ENCODE measurements at places on chromosomes 11 and 22.

DNA sequence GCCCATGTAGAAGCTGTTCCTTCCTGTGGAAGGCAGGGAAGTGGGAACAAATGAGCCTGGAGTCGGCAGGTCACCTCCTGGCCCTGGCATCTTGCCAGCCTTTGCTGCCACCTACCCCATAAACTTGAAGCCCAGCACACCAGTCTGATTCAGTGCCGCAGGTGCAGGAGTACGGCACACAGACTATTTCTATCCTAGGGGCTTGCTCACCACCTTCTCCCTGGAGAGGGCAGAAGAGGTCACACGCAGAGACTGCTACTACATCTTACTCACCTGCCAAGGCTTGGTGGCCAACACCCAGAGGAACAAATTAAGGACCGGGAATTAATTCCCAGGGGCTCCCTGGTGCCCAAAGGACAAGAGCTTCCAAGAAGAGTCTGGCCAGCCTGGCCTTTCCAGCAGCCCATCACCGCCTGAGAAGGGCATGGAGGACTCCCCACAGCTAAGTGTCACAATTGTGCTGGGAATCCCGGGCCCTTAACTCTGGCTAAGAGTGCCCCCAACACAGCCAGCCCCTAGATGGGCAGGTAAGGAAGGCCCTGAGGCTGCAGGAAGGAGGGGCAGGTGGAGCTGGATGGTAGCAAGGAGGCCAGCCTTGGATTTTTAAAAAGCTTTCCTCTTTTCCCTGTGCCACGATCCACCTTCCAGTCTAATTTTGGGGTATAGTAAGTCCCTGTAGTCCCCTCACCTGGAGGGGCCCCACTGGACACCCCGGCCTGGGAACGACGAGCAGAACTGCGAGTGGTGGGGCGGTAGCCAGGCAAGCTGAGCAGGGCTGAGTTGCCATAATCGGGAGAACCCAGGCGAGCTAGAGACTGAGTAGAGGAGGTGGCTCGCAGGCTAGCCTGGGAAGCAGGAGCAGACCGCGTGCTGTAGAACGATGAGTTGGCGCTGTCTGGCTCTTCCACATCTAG lies 6.9 kb downstream of the IL18BP start:
- DNase-seq = no peak

GRCh38 chr22:28075358-28075981 lies 156.4 kb upstream of the PITPNB start:
- DNase-seq = peak; percentile 42

- DNase-seq = no peak
Observed at GRCh38 chr22:23085351-23085671, 15.0 kb downstream of the GNAZ start.

GRCh38 chr22:27992294-27993165 lies 73.5 kb upstream of the PITPNB start:
- no peak for DNase-seq

GRCh38 chr11:93653080-93653479 lies 8.4 kb upstream of the CEP295 start:
- no peak for DNase-seq

- DNase-seq = no peak
Observed at GRCh38 chr11:32440916-32441315, 5.6 kb upstream of the WT1 start.

GRCh38 chr22:19630614-19631013 lies 83.7 kb upstream of the SEPTIN5 start:
- no peak for DNase-seq

DNA sequence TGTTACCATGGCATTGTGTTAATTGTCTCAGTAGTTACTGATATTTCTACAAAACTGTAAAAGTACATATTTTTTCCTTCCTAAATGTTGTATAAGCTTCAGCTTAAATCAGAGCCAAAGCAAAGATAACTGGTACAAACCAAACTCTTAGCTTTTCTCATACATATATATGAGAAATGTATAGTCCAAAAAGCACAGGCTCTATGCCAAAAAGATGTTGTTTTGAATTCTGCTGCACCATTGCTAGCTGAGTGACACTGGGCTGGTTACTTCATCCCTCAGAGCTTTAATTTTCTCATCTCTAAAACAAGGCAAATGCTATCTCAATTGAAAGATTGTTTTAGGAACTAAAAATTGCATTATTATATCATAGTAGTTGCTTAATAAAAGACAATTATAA lies 6.7 kb upstream of the GRIA4 start:
- DNase-seq = no peak

DNA sequence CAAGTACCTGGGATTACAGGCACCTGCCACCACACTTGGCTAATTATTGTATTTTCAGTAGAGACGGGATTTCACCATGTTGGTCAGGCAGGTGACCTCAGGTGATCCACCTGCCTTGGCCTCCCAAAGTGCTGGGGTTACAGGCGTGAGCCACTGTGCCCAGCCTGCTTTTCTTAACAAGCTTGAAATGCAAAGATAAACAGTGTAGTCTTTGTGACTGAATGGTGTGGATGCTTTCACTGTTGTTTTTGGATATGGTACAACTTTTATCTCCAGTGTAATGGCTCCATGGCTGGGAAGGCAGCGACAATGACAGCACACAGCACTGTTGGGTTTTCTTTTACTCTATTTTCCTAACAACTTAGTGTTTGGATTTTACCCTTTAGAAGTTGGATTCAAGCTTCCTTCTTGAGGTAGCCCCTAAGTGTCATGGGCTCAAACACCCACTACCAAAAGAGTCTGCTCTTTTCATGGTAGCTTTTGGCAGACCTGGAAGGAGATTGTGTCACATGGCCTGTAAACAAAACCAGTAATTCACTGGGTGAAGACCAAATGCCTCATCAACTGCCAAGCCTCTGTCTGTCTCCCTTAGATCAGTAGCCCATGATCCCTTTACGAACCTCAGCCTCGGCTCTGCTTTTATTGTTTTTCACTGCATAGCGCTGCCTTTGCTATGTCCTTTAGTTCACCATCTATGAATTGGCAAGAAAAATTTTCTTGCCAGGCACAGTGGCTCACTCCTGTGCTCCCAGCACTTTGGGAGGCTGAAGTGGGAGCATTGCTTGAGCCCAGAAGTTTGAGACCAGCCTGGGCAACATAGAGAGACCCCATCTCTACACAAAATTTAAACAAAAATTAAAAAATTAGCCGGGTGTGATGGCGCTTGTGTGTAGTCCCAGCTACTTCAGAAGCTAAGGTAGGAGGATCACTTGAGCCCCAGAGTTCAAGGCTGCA lies 6.4 kb downstream of the VPS51 start:
- no peak for DNase-seq

DNA sequence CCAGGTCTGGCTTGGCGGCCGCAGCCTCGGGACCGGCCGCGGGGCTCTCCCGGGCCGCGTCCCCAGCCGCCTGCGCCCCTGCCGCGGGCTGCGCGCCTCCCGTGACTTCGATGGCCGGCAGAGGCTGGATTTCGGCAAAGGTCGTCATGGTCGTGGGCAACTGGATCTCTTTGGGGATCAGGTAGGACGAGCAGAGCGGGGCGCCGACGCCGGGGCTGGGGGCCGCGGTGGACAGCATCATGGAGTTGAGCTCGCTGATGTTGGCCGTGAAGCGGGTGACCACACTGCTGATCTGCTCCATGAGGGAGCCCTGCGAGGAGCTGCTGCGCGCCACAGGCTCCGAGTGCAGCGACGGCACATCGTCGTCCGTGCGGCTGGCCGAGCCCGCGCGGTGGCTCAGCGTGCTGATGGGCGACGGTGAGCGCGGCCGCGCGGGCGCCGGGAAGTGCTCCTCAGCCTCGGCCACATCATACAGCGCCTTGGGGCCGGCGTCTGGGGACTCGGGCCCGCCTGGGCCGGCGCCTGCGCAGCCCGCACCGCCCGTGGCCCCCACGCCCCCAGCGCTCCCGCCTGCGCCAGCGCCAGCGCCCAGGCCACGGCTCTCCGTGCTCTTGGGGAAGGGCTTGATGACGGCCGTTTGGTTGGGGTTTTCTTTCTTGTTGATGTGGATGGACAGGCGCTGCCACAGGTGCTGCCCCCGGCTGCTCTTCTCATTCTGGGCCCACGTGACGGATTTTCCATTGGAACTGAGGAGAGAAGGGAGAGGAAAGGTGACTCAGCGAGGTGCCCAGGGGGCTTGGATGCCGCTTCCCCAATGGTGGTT lies 171.4 kb upstream of the CTSC start:
- DNase-seq = no peak

- DNase-seq = no peak
Observed at GRCh38 chr22:36456464-36456845, 25.0 kb downstream of the TXN2 start.

GRCh38 chr11:19576903-19577302 lies 135.7 kb upstream of the NAV2 start:
- no peak for DNase-seq

GRCh38 chr11:86341382-86341781 lies 33.3 kb upstream of the CCDC81 start:
- DNase-seq = no peak

DNA sequence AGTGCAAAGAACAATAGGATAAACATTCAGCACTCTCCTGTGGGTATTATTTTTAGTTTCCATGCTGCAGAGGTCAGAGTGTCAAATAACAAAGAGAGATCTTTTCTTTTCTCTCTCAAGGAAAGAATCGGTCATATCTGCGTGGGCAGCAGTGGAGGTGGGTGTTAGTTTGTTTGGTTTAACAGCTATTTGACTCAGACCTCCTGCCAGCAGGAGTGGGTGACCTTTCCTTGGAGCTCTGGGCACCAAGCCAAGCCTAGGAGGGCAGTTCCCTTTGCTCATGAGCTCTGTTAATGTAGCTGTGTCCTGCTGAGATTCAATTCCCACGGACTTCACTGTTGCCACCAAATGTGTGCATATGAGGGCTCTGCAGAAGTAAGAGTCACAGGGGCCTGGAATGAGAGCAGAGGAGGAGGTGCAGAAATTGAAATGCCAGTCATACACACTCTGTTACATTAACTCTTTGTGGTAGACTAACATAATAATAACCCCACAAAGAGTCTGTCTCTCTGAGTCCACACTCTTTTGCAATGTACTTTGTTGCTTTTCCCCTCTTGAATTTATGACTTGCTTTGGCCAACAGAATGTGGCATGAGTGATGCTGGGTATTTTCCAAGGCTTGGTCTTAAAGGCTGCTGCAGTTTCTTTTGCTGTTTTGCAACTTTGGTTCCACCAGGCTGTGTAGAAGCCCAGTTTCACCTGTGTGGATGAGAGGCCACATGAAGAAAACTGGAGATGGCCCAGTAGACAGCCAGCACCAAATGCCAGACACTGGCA lies 76.0 kb upstream of the GRK3 start:
- no peak for DNase-seq

- DNase-seq = no peak
Observed at GRCh38 chr22:49334449-49334789, 493.3 kb downstream of the BRD1 start.

- no peak for DNase-seq
Observed at GRCh38 chr11:133506551-133507094, 25.7 kb downstream of the OPCML start.

GRCh38 chr11:73268671-73269271 lies 3.4 kb upstream of the P2RY6 start:
- DNase-seq = no peak

DNA sequence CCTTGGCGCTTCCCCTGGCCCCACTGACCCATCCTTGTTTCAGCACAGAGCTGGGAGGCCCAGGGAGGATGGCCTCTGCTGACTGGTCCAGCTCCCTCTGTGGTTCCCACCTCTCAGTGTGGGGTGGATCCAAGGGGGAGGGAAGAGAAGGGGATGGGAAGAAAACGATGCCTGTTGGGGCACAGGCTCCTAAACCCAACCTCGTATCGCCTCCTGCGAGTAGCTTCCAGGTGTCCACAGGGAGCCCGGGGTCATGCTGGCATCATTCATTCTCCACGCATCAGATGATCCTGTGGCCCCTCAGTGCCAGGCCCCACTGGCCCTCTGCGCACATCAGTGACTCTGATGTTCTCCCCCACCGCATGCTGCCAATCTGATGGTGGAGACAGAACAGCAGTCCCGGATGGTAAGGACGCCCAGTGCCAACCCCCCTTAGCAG lies 5.1 kb downstream of the MYEOV start:
- no peak for DNase-seq

DNA sequence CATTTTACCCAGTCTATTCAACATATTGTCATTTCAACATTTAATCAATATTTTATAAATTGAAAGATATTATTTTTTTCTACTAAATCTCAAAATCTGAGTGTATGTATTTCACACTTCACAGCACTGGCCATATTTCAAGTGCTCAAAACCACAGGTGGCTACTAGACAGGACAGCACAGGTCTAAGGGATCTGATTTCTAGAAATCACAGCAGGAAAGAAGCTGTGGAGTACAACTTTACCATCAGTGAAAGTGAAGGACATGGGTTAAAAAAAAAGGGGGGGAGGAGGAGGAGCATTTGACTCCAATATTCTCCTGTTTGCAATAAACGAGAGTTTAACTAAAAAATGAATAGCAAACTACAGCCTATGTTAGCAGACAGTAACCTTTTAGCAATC lies 4.5 kb downstream of the PRDM10 start:
- no peak for DNase-seq

- no peak for DNase-seq
Observed at GRCh38 chr11:2293984-2294925, 7.5 kb downstream of the C11orf21 start.

DNA sequence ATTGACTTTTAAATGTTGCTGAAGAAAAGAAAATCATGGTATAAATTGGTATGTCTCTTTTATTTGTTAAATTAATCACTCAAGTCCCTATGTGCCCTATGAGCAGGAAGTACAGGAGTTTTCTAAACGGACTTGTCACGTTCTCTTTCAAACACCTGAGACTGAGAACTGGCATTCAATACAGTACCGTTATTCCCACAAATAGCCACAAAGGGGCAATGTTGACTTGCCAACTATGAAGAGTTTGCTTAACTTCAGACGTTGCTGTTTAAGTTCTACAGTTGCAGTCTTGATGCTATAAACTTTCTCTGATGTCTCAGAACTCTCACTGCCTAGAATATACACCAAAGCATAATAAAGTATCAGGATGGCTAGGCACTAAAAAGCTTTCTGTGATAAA lies 7.6 kb downstream of the OR56A1 start:
- DNase-seq = no peak

- DNase-seq = no peak
Observed at GRCh38 chr11:925158-925495, 543 bp upstream of the AP2A2 start.

DNA sequence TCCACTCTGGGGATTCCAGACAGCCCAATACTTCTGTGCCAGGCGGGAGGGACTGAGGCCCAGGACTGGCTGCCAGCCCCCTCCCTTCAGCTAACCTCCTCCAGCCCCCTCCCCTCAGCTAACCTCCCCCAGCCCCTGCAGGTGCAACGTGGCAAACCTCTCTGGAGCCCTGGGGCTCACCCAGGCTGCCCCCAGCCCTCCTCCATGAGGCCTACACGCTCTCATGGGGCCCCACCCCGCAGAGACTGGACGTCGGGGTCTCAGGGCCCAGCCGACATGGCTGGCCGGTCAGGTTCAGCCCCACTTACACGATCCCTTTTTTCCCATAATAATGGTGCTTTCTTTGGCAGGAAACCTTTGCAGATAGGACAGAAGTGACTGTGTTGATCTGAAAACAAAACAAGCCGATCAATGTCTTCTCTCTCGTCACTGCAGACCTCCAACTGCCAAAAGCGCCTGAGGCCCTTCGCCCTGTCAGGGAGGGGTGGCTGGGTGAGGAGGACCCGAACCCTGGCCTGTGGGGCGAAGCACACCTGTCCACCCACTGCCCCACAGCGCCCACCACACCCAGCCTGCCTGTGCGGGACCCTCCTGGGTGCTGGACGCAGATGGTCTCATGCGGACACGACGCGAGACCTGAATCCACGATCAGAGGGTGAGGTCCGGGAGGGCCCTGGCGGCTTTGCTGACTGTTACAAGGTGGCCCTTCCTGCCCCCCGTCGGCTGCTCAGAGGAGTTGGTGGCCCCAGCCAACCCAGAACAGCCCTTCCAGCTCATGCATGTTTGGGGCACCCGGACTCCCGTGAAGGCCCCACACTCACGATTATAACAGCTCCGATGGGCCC lies 33.6 kb downstream of the TRMU start:
- no peak for DNase-seq

GRCh38 chr11:95512177-95512576 lies 277.4 kb downstream of the FAM76B start:
- DNase-seq = no peak
